ENCODE measurements at places on chromosomes 4 and X.
A peak's percentile ranks its signal among the peaks of the same experiment; 100 is the strongest.

DNA sequence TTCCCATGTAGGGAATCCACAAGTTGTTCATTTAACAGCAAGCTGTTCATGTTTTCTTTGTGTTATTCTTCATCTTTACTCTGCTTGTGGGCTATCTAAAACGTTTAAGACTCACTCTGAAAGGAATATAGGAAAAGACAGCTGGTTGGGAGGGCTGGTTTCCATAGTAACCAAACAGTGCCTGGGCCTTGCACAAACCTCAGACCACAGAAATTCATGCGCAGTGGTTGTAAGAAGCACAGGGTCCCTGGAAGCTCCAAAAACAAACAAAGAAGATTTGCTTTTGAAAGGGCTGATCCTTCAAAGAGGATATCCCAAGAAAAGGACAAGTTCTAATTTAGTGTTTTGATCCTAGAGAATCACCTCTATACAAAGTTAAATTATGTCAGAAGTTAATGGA lies 7.8 kb downstream of the SERTM2 start:
- DNase-seq: no peak

GRCh38 chr4:118400356-118400755 lies 47.6 kb upstream of the PRSS12 start:
- DNase-seq: peak; percentile 28

GRCh38 chrX:108417257-108417656 lies 21.0 kb downstream of the COL4A6 start:
- DNase-seq: no peak

DNA sequence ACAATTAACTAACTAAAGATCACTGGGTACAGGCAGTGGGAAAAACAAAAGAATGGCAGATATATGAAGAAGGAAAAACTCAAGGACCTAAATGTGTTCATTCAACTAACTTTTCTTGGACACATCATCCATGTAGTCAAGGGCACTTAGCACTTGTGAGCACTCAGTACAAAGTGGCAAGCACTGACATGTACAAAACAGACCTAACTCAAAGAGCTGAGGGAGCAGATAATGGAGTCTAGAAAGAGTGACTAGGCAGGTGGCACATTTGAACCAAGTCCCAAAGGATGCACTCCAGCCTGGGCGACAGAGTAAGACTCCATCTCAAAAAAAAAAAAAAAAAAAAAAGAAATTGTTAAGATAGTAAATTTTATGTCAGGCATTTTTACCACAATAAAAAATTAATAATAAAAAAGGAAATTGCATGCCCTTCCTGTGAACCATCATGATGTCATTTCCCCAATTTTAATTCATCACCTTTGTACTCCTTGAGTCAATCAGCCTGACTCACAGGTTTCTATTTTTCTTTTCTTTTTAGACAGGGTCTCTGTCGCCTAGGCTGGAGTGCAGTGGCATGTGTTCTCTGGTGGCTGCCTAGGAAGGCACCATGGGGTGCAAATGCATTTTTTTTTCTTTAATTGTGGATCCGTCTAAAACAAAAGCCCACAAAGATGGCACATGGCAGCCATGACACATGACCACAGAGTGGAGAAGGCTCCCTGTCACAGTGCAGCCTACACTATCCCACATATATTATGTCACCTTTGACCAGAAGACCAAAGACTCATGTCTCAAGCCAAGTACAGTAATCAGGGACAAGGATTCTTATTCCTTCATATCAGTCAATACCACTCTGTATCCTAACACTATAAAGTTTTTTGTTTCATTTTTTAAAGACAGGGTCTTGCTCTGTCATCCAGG lies 91.9 kb downstream of the CHST7 start:
- no peak for DNase-seq

GRCh38 chrX:40761762-40762161 lies 26.4 kb upstream of the MED14 start:
- DNase-seq: no peak

DNA sequence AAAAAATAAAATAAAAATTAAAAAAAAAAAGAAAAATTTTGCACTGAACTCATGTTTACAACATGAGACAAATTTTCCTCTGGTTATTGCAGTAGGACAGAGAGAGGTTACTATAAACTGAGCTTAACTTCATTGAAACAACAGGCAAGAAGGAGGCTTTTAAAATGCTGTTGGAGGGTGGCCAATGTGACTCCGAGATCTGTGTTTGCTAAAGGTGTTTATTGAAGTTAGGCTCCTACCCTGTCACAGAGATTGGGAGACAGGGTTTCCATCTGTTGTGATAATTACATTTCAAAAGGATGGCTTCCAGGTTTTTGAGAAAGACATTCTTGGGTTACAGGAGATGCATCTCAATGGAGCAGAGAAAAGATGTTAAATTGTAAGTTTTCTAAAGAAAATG lies 370.5 kb upstream of the HS3ST1 start:
- no peak for DNase-seq

GRCh38 chrX:126551725-126552312 lies 795 bp downstream of the DCAF12L1 start:
- DNase-seq: no peak

GRCh38 chr4:170079981-170080380 lies 9.8 kb downstream of the AADAT start:
- no peak for DNase-seq

DNA sequence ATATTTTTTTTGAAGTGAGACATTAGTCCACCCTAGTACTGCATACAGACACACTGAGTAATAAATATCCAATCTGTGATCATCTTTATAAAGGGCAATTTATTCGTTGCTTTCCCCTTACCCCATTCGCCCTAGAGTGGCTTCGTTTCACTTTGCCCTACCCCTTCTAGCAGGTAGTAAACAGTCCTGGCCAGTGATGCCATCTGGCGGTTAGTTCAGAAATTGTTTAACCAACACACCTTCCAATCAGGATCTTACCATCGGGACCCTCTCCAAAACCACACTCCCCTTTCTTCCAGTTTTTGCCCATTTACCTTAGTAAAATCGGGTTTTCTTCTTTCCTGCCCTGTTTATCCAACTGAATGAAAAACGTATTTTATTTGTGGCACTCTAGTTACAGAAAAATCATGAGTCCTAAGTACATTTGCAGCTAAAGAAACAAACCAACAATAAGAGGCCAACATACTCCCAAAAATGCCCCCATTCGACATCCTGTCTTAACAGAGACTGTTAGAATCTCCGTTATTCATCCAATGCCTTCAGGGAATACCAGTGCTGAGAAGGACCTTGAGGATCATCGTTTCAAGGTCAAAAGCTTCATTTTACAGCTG lies 2.2 kb downstream of the PPA2 start:
- peak; percentile 74 for DNase-seq

GRCh38 chrX:13220916-13221315 lies 98.9 kb downstream of the ATXN3L start:
- peak; percentile 64 for DNase-seq

DNA sequence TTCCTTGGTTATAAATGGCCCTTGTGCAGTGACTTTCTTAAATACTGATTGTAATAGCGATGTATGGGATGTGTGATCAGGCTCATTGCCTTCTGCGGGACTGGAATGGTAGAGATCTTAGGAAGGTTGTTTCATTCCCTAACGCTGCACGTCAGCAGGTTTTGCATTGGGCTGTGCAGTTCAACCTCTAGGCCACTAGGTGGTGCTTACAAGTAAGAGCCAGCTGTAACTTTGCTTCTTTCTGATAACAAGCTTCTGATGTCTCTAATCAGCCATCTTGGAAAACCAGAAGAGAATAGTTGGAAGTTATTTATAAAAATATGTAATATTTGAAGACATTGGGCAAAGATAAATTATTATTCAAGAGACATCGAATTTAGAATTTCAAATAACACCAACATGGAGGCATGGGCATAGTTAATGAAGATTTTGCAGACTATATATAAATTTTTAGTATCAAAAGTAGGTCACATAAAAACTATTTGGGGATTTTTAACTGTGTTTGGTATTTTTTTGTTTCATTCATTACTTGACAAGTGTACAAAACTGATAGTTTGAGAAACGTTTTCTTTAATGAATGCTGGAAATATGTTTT lies 339.7 kb upstream of the PCDH7 start:
- DNase-seq: peak; percentile 48

- no peak for DNase-seq
Observed at GRCh38 chrX:13473442-13474163, 95.8 kb upstream of the EGFL6 start.

- DNase-seq: peak; percentile 10
Observed at GRCh38 chr4:172515266-172515879, 653.2 kb upstream of the GALNT7 start.

DNA sequence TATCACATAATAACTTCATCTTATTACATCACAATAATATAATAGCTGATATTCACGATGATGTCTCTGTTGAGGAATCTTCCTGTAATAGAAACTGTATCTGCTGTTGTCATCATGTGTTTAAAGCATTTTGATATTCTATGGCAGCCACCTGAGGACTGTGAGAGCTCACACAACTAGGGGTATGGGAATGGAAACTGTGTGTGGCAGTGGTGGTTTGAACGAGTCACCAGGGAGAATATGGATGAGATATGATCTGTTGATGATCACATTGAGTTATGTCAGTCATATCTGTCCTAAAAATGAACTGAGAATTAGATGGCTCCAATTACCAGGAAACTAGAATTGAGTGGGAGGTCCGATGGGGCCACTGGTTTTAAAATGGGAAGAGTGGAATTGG lies 169.6 kb downstream of the MID1IP1 start:
- no peak for DNase-seq

DNA sequence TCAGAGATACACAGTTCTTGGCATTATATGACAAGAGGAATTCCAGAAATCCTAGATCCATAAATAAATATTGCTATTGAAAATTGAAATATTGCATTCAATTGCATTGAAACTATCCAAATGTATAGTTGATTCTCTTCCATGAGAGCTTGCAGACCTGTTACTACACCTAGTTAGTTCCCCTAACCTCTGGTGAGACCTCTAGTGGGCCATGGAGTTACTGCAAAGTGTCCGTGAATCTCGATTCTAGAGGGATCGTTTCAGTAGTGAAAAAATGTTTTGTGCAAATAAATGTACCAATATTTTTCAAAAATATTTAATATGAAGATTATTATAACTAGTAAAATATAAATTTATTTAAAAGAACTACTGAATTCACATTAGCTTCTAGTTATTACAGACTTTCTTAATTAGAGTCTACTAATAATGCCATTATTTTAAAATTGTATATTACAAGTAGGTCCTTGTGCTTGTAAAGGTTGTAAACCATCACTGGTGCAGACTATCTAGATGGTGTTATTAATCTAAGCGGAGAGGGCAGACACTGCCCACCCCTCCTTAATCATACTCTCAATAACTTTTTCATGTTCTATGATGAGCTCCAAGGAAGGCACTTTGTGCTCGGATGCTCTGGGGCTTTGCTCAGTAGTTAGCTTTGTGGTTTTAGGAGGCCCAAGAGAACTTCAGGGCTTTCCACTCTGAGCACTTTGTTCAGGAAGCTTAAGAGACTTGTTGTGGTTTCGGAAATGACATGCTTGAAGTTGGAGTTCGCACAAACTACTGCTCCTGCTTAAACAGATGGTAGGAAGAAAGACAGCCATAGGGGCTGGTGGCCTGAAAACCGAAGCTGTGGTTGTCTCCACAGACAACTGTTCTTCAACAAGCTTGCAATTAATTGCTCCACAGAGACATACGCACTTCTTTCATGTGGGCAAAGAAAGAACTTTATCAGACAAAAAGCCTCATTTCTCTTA lies 42.8 kb downstream of the IL21 start:
- DNase-seq: peak; percentile 32

DNA sequence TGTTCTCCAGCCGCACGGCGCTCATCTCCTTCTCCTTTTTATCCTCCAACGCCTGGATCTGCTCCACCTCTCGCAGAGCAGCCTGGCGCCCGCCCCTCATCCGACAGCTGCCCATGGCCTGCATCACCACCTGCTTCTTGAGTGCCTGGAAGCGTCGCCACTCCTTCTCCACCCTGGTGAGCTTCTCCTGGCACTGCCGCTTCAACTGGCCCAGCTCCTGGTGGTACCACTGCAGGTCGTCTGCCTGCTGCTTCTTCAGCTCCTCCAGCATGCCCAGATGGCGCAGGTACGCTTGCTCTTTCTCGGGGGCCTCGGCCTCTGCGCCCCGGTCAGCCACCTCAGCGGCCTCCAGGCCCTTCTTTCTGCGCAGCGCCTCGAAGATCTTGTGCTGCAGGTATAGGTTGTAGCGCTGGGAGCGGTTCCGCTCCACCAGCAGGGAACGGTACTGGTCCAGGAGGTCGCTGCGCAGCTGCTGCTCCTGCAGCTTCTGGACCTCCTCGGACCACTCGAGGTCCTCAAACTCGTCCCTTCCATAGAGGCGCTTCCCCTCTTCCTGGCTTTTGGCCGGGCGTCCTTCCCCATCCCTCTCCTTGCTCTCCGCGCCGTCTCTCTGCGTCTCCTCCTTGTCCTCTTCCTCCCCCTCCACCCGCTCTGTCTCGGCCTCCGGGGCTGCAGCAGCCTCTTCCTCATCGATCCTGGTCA lies 1.2 kb upstream of the TADA2B start:
- no peak for DNase-seq

DNA sequence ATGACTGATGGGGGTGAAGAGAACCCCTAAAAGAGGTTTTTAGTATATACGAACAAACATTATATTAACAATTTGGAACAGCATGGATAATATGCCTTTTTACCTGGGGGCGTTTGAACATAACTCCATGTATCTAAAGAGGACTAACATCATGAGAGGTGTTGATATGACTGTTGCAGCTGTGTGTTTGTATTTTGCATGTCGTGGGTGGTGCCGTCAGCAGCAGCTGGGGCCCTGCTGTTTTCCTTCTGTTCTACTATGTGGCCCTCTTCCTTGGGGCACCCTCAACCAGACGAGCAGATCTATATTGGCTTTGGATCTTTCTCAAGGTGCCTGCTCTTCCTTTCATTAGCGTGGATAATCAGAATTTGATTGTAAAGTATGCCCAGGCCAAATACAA lies 11.2 kb downstream of the GBA3 start:
- DNase-seq: no peak

GRCh38 chr4:81472281-81473182 lies 825 bp upstream of the RASGEF1B start:
- DNase-seq: peak; percentile 8

DNA sequence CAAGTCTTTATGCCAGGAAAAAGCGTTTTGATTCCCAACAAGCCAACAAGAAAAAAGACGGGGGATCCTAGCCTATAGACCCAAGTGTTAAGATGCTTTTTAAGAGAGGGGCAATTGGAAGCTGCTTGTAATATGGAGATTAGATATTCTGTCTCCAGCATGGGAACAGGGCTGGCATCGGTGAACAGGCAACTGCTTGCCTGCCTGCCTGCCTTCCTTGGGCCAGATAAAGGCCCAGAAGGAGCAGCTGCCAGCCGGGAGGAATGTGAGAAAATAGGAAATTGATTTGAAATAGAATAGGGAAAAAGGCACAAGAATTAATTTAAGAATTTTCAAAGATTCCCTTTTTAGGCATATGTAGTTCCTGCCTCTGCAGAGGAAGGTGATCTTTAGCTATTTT lies 192.2 kb downstream of the TENM3 start:
- DNase-seq: no peak

DNA sequence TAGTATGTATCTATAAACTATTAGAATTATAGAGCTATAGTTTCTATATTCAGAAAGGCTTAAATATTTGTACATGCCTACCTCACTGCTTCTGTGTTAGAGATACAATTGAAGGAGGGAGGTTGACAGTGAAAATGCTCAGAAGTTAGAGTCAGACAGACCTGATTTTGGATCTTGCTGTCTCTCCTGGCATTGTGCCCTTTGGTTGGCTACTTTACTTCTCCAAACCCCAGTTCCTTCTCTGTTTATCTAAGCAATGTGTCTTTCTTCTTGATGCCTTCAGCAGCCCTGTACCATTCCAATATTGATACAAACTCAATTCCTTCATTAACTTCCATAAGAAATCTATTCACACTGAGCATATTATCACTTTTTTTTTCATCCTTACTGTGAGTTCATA lies 28.7 kb downstream of the CCNG2 start:
- no peak for DNase-seq

Data from EL (cell line).